Right ventricle myocardium superior (tissue), 1 donor: ENCODE measurements at places on chromosomes 16 and 17.

DNA sequence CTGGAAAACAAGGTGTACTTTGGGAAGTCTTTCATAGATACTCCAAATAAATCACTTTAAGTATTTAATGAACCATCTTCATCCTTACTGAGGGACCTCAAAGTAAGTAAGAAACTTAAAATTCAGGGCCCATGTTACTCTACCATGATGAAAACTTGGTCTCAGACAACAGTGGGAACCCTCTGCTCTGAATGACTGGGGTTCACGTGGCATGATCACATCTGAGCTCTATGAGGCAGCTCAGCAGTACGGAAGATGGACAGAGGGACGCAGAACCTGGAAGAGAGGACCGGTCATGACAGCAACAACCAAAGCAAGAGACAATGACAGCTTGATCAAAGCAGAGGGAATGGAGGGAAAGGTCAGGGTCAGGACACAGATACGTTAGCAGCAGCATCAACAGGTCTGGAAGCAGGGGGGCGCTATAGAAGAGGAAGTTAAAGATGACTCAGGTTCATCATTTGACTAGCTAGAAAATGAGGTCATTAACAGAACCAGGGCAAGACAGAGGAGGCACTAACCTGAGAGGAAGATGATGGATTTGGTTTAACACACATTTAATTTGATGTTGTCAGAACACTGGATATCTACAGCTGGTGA is 9.5 kb downstream of the XPO6 start:
- DNase-seq: no peak

DNA sequence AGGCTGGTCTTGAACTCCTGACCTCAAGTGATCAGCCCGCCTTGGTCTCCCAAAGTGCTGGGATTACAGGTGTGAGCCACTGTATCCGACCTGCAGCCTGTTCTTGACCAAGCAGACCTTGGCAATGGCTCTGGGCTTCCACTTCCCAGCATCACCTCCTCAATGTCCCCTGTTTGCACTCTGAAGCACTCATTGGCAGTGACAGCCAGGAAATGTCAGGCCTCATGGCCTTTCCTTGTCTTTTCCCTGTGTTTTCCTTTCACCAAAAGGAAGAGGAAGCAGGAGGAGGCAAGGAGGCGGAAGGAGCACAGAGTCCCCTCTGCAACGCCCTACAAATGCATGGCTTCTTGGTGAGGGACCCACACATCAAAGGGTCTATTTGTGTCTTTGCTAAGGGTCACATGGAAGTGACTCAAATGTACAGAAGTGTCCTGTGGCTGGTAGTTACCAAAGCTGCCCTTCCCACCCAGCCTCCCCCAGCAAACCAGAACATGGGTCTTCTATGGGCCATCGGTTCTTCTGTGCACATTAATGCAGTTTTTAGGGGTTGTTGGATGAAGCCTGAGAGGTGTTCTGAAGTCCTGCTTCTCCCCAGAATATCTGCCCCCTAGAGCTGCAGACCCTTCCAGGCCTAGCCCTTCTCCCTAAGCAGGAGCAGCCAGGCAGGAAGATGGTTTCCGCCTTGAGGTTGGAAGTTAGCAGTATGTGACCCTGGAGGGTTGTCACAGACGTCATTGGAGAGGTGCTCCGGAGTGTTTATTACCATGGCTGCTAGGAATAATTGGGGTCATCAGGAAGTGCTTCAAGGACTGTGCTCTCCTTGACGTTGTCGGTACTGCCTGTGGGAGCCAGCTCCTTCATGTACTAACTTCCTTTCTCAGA is 60.8 kb downstream of the WIPI1 start:
- no peak for DNase-seq

DNA sequence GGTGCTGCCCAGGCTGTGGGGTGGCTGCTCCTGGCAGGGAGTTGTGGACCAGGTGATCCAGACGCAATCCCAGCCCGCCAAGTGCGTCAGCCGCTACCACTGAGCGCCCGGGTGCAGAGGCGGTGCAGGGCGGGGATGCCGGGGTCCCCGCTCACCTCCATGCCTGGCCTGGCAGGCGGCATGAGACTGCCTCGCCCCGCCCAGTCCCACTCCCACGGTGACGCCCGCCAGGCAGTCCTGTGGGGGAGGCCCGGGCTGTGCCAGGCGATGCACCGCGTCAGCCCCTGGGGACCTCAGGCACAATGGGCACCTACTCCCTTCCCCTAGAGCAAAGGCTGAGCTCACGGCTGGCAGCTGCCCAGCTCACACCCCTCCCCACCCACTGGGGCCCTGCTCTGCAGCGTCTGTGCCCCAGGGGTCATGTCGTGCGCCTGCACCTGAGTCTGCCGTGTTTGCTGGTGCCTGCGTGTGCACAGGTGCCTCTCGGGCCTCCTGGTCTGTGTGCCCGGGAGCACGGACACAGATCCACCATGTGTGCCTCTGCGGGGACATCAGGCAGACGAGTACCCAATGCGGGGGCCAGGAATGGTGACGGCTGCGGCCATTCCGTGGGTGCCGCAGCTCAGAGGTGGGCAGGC is 5.3 kb downstream of the RPUSD1 start:
- no peak for DNase-seq

DNA sequence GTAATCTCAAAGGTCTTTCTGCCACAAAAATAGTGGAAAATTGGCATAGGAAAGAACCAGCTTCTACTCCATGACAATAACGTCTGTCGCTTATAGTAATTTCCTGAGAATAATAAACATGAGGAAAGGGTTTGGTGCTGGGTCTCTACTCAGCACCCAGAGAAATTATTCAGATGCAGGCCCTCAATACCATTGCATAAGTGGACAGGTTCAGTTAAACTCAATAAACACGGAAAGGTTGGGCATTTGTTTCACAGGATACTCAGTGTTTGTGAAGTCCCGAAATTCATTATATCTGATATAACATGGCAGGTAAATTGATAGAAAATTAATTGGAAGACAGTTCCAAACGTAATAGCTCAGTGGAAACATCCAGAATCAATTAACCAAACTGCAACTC is 254.0 kb downstream of the CNTNAP4 start:
- DNase-seq: no peak

DNA sequence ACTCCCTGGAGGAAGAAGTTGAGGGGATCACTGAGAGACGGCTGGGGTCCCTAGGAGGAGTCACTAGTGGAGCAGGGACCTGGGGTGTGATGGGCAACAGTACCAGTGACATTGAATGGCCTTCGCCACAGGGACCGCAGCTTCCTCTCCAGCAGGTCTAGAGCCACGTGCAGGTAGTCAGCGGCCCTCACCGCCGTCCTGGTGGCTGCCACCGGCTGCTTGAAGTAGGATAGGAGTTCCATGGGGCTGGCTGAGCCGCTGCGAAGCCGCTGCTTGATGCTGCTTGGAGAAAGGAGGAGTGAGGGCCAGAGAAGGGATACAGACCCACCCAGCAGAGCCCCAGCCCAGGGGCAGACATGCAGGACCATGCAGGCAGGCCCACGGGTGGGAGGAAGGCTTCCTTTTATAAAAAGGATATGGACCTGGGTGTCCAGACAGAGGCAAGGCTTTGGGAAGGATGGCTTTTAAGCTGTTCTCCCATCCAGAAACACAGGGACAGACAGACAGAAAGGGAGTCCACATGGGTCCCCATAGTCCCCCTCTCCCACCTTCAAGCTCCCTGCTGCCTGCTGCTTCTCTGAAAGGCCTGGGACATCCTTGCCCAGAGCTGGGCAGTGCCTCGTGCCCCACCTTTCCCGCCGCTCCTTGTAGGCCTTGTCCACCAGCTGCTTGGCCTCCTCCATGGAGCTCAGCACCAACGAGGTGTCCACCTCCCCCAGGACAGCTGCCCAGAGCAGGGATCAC is 827 bp downstream of the MPO start:
- DNase-seq: peak; percentile 52

DNA sequence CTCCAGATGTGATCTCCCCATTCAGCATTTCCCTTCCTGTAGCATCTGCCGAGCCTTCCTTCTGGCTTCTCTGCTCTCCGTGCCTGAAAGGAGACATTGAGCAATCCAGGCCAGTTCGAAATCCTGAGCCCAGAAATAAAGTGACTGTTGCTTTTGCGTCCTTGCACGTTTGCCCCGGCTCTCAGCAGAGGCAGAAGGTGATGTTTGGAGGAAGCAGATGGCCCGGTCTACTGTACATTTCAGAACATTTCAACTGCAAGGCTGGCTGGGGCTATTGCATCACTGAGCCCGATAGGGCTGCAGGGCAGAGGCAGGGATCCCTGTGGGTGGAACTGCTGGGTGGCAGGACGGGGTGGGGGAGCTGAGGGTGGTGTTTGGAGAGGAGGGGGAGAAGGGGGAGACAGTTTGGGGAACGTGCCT is 29.4 kb downstream of the IRF8 start:
- DNase-seq: peak; percentile 55

DNA sequence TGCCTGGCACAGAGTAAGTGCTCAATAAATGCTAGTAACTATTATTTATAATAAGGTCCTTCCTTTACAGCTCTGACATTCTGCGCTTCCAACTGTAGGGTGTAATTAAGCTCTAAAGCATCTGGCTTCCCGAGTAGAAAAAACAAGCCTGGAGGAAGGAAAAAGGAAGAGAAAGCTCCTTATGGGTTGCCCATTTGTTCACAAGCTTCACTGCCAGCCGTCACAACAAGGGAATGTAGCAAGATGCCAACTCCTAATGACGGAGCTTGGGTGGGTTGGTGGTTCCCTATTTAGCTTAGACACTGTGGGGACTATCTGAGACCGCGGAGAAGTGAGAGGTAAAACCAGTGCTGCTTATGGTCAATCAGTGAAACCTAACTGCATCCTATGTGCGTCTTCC is 7.3 kb upstream of the RPRML start:
- no peak for DNase-seq
